ENCODE measurements at places on chromosomes 2 and 18.

GRCh38 chr2:233445152-233445830 lies 91.0 kb downstream of the DGKD start:
- DNase-seq = no peak

GRCh38 chr2:23761638-23762037 lies 165.3 kb downstream of the ATAD2B start:
- no peak for DNase-seq

GRCh38 chr2:222939208-222939856 lies 78.5 kb downstream of the ACSL3 start:
- DNase-seq = peak; percentile 60

DNA sequence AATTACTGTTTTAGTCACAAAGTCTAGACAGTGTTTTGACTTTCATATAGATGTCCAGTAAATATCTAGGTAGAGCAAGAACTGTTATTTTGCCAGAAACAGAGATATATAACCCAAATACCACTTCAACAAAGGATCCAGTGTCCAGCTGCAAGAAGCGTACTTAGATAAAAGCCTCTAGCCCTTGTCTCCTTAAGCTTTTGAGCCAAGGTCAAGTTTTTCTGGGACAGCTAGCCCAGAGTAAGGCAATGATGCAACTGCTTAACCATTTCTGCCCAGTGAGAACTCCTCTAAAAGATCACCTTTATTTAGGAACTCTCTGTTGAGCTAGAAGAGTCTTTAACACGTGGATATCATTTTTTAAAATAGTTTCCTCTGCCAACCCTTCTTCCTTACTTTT lies 1424.9 kb upstream of the NXPH2 start:
- no peak for DNase-seq

- no peak for DNase-seq
These were observed 337.7 kb downstream of the DYSF start for GRCh38 chr2:71791061-71791450.

DNA sequence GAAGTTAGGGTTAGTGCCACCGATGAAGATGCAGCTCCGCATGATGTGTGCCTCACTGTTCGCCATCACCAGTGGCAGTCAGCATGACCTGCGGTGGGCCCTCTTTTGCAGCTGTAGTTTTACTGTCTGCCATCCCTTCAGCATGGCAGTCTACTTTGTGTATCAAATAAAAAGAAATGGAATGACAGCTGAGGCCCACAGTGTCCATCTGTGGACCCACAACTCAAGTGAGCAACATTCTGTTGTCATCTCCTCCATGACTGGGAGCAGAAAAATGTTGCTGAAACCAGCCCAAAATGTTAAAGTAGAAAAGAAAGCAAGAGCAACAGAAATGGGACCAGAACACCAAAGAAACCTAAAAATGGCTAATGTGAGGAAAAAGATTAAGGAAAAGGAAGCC lies 128.7 kb downstream of the MEP1B start:
- DNase-seq = no peak

DNA sequence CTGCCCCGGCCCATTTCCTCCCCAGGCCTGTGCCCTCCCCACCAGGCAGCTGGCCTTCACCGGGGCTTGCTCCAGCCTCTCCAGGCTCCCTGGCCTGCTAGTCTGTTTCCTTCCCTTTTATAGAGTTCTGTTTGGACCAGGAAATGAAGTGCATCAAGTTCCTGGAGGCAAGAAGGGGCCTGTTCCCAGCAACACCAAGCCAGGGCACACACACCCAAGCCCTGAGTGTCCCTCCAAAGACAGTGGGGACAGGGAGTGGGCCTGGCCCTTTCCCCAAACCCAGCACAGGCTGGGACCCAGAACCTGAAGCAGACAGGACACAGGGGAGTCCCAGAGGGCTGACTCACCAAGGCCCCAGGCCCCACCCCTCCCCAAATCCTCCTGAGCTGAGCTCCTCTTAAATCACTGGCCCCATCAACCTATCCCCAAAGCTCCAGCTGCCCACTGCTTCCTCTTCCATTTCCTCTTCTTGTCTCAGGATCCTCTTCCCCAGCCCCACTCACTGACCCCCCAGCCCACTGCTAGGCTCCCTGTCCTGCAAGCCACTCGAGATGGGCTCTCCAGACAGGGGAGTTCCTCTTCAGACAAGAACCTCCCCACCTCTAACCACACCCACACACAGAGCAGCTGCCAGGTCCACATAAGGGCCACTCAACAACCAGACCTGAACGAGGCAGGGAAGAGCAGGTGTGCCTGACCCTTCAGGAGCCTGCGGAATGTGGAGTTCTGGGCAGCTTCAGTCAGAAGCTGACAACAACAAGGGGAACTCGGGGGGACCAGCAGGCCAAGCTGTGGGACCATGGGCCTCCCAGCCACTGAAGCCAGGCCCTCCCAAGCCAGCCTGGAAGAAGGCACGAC lies 74.2 kb downstream of the TNS1 start:
- no peak for DNase-seq

- no peak for DNase-seq
These were observed 56.2 kb downstream of the SLC38A11 start for GRCh38 chr2:164899121-164899520.

DNA sequence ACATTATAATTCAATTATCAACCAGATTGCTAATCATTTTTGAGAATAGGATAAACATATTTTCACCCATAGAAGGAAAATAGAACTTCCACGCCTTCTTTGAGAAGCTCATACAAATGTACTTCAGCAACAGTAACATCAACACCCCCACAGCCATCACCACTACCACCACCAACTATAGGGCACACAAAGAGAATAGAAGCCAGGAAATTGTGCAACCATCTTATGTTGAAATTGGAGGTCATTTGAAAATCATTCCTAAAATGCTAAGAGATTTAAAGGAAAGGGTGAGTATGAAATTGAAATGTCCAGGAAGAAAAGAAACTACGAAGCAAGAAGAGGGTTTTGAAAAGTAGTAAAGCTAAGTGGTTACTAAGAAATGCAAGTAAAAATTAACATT lies 563.4 kb downstream of the ZNF804A start:
- no peak for DNase-seq

DNA sequence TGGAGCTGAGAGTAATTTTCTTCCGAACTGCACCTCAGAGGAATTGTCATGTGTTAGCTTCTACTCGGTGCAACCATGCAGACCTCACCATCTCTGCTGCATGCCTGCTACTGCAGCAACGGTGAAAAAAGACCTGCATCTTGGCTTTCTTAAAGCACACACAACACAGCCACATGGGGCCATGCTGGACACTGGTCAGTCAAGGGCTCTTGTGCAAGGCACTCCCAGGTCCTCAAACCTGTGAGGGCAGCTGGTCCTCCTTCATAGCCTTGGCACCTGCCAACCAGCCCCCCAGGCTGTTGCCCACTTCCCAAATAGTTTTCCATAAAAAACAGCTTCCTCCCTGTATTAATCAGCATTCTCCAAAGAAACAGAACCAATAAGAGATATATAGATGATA lies 113.5 kb upstream of the TEX51 start:
- no peak for DNase-seq

GRCh38 chr2:228801451-228801850 lies 469.6 kb downstream of the PID1 start:
- DNase-seq = no peak

DNA sequence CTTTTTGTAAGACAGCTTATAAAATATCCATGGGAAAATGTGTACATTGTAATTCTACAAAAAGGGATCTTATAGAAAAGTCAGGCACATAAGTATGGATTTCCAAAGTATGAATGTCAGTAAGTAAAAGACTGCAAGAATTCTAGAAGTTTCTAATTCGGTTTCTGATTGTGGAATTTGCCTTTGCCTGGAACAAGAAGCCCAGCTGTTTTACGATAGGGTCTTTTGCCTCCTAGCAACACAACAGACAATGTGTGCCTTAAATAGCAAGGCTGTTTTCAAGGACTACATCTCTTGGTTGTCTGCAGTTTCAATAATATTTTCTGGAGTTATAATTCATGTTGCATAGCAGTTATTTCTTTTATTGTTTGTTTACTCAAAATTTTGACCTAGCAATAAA lies 312.9 kb downstream of the MTX2 start:
- no peak for DNase-seq

DNA sequence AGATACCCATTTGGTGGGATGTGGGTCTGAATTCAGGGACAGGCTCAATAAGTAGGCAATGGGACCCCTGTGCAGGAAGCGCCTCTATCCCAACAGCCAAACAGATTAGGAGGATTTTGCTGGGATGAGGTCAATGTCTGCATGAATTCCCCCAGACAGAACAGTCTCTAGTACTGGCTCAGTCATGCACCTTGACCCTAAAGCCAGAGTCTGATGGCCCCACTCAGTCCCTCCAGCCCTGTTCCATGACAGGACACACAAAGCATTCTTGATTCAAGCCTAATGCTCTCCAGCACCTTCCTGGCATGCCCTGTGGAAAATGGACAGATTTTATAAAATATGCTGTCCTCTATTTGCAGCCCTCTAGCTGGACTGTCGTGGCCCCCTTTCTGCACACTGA lies 49.8 kb upstream of the RAB6D start:
- no peak for DNase-seq

DNA sequence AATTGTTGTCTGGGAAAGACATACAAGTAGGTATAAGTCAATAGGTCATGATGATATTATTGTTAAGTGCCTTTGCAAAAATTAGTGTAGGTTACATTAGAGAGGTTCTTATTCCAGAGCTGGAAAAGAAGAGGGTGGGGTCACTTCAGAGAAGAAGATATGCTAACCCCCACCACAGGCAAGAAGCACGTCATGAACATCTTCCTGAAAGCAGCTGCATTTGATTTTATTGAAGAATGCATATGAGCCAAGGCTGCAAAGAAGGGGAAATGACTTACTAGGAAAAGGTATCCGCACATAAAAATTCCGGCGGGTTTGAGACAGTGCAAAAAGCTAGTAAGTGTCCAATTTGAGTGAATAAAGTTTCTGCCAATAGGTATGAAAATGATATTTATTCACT lies 195.3 kb upstream of the CDH2 start:
- no peak for DNase-seq

- DNase-seq = no peak
These were observed 6.4 kb downstream of the SALL3 start for GRCh38 chr18:78986018-78986481.

DNA sequence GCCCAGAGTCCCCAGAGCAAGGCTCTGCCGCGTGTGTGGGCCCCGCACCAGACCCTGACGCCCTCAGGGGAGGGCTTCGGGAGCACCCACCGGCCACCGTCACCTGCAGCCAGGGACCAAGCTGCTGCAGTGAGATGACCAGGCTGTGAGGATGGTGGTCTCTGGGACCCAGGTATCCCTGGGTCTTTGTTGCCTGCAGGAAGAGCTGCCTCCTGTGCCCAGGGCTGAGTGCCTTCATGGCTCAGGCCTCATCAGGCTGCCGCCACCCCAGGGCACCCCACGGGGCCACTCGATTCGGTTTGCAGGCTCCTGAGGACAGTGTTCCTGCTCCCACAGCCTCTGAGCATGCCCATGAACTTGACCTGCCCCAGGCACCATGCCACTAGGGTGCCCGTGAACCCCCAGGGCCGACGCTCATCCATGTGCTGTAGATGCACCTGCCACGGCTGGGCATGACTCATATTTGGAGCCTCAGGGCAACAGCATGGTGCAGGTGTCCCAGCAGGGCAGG lies 109.8 kb downstream of the FAM210A start:
- DNase-seq = no peak

GRCh38 chr2:118524911-118525310 lies 322.5 kb downstream of the EN1 start:
- DNase-seq = no peak

DNA sequence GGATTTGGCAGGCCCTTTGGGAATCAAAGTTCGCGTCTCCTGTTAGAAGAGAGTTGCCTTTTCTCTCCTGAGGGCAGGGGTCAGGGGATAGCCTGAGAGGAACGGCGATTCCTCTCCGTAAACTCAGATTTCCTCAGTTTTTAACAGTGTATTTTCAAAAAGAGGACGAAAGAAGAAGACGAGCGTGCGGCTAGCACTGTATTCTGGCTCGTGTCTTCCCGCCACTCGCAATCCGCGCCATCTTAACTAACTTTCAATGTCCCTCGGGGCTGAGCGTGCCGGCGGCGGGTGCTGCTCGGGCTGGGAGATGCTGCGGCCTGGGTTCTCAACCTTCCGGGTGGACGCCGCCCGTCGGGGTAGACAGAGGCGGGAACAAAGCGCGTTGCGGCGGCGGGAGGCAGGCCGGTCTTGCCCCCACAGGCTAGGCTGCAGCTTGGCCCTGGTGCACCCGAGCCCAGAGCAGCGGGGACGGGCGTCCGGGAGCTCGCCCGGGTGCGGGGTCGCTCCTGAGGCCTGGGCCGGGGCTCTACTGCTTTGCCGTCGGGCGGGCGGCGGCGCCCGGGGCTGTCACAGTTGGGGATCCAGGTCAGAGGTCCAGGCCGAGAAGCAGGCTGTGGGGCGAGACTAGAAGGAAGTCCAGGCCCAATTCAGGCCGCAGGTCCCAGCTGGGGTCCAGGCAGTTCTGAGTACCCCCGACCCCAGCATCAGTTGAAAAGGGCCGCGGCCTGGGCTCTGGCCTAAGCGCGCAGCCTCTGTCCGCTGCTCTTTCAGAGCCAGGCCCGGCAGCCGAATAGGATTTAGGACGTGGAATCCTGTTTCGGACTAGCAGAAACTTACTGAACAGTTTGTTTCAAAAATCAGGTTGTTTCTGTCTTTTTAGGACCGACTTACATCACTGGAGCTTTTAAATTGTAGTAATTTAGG lies 11.8 kb downstream of the TBR1 start:
- no peak for DNase-seq

DNA sequence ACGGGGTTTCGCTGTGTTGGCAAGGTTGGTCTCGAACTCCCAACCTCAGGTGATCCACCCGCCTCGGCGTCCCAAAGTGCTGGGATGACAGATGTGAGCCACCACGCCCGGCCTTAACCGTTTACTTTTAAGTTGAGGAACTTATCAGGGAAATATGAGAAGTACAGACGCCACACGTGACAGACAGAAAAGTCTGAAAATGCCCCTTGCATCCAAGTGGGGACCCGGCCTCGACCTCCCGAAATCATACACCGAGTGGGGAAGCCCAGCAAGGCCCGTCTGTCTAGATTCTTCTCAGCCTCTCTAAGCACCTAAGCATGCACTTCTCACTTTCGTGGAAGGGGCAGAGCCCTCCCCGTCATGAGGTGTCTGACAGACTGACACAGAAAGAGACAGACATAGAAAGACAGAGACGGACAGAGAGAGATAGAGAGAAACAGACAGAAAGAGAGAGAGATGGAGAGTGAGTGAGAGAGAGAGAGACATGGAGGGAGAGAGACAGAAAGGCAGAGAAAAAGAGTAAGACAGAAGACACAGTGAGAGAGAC lies 107.3 kb upstream of the ANKRD30BL start:
- no peak for DNase-seq

GRCh38 chr2:52222128-52222527 lies 1190.2 kb upstream of the NRXN1 start:
- no peak for DNase-seq

GRCh38 chr2:5454051-5454390 lies 238.2 kb upstream of the SOX11 start:
- DNase-seq = no peak

GRCh38 chr2:45070113-45070652 lies 60.9 kb upstream of the SIX2 start:
- DNase-seq = no peak

DNA sequence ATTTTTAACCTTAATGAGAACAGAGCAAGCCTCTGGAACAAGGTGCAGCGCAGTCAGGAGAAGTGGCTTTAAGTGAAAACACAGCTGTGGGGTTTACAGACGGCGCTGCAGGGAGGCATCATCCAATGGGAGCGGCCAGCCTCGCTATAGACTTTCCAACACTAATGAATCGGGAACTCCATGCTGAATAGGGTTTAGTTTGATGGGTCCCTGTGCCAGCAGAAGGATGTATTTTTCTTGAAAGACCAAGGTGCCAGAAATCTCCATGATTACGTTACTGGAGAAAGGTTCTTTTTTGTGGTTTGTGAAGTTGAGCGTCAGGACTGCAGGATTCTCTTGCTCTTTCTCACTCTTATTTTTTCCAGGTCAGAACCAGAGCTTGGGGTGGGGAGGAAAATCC lies 87.9 kb upstream of the ALPP start:
- DNase-seq = no peak
